ENCODE measurements at places on chromosomes 2 and 18.

GRCh38 chr18:36692921-36693332 lies 135.9 kb downstream of the TPGS2 start:
- no peak for DNase-seq

GRCh38 chr2:98160554-98160953 lies 73.6 kb downstream of the VWA3B start:
- DNase-seq = no peak

DNA sequence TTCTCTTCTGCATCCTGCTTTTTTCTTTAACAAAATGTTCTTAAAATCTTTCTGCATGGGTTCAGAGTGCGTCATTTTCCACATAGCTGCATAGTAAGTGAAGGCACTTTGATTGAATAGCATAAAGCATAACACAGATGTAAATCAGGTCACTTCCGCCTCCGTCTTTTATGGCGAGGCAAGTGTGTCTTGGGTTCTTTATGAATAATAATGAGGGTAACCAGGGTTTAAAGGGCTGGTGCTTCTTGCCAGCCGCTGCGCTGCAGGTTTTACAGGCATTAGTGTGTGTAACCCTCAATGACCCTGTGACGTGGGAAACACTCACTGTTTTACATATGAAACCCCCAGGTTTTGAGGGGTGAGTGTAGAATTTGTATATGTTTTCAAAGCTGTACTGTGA lies 164.2 kb downstream of the MYT1L start:
- DNase-seq = no peak

DNA sequence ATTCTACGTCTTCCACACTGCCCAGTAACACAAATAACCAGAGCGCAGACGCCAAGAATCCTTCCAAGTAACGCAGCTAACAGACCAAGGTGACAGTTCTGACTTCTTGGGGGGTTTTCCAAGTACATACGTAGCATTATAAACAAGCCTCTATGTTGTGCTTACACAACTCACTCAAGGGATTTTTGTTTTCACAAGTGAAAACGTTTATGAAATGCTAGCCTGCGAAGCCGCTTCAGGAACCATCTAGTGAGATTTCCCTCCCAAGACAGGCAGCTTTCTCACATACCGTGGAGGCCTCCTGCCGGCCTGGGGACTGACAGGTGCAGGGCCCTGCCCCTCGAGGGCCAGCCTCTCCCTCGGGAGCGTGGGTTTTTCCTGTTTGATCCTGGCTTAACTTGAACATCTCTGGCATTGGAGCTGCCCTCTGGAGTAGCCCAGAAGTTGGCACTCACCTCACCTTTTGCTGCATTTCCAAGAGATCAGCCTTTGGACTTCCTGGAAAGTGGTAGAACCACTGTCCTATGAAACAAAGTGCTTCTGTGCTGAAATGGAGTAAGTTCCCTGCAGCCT lies 151.1 kb downstream of the MBP start:
- no peak for DNase-seq

GRCh38 chr18:1270081-1270480 lies 365.4 kb downstream of the ADCYAP1 start:
- no peak for DNase-seq

DNA sequence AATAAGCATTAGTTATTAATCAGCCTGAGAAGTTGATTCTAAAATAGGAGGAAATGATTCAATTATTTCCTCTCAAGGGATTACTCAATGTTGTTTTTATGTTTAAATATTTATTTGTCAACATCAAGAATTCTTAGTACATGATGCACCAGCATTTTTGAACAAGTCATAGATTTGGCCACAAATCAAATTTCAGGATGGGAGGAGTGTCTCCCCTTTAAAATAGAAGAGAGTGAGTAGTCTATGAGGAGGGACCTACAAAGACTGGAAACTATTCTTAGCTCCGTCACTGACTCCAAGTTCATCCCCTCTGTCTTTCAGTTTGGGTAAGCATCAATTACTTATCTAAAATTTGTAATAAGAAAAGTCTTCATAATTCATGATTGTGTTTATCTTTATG lies 18.6 kb upstream of the IL18R1 start:
- DNase-seq = no peak

DNA sequence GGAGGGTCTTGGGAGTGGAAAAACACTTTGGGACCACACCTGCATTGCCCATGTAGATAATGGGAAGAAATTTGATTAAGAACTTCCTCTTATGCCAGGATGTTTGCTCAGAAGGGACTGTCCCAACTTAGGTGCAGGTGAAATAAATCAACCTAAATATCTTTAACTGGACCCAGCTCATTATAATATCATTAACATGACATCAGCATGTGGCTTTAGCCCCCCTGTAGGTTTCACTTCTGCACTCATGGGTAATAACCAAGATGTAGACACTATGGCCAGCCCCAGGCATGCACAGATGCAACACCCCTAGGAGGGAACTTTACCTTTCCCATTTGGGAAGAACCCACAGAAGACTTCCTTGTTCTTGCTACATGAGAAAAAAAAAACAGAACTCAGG lies 227.4 kb upstream of the ZNF804A start:
- no peak for DNase-seq

DNA sequence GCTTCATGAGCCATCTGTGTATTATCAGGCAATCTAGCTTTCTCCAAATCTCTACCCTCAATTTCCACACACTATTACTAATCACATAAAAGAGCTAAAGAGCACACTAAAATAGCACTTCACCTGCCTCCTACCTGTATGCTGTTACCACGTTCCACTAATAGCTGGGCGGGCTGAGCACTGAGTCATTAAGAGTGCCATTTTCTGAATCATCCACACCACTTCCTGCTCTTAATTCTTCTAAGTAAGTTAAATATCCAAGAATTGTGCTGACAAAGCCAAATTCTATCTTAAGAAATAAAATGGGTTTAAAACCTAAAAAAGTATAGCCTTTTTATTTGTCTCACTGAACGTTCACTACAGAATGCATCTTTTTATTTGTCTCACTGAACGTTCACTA lies 35.7 kb downstream of the NOL10 start:
- DNase-seq = no peak
